HT1080 (cell line): ENCODE measurements at places on chromosomes 4 and X. TPM values are rescaled to one million over a fixed set of nuclear protein-coding genes. Genes with fewer than 3 reads are reported as not detected.

MTMR8 gene
- total RNA-seq: 0.57 and 1.2 TPM in 2 replicates

ATXN3L gene
- not detected in 2 replicates for total RNA-seq

HMGN5 gene
- 0.40 TPM in 1 of 2 replicates, not detected in the other for total RNA-seq

VCX3B gene
- total RNA-seq: 1.2 and 3.8 TPM in 2 replicates

JAKMIP1 gene
- 0.03 TPM in 1 of 2 replicates, not detected in the other for total RNA-seq

MEPE gene
- not detected in 2 replicates for total RNA-seq

MAGEA6 gene
- 208 and 228 TPM in 2 replicates for total RNA-seq

EPGN gene
- total RNA-seq: not detected in 2 replicates

PWWP3B gene
- 2.3 TPM in 2 replicates for total RNA-seq

- DNase-seq: no peak
These were observed 2.7 kb downstream of the PCDH10 start for GRCh38 chr4:133151691-133152329.

GRCh38 chrX:123698979-123699520 is 33.8 kb downstream of the THOC2 start:
- DNase-seq: no peak

GRCh38 chr4:76800902-76801301 is 97.0 kb downstream of the SOWAHB start:
- DNase-seq: no peak

DNA sequence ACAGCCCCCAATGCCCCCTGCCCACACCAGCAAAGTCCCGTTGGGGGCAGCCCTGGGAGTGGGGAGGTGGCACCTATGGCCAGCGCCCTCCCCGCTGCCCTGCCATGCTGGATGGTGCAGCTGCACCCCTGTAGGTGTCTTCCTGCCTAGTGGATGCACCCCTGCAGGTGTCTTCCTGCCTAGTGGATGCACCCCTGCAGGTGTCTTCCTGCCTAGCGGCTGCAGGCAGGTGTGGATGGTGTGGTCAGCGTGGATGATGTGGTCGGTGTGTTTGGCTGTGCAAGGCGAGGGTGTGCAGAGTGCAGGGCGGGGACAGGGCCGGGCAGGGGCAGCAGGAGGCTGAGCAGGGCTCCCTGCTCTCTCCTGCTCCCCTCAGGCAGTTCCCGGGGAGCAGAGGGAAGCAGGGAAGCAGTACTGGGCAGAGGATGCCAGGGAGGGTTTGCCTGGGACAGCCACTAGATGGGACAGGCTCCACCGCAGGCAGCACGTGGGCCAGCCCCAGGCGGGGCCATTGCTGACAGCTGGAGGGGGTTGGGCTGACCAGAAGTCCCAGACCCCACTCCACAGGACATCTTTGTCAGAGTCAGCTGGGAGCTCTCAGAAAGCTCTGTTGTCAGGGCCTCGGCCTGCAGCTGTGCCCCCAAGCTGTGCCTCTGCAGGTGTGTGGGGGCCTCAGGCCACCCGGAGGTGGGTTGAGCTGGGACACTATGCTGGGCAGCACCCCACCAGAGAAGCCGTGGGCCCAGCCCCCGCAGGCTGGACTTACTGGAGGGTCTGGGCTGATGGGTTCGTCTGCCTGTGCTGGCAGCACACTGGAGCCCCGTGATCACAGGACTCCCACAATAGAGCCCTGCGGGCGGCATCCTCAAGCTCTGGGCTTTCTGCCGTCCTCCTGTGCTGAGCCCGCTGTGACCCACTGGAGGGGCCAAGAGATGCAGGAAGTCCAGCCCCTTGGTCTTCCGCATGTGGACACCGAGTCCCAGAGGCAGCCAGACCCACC is 23.7 kb downstream of the DOK7 start:
- no peak for DNase-seq

GRCh38 chr4:107870916-107871786 is 46.4 kb downstream of the SGMS2 start:
- no peak for DNase-seq

DNA sequence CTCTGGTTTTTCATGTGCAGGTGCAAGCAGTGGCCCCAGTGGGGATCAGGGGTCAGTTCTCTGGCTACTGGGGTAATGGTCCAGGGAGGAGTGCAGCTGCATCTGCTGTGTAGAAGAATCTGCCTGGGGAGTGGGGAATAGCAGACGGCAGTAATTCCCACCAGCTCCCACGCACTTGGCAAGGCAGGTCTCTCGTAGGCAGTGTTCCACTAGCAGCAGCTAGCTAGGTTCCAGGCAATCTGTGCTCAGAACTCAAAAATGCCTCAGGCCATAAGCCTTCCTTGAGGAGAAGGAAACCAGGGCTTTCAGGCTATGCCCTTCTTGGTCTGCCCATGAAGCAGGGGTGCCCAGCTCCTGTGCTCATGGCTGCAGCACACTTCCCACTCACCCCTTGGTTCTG is 38.8 kb downstream of the DCLK2 start:
- no peak for DNase-seq

- peak; percentile 13 for DNase-seq
These were observed 285.6 kb downstream of the GPAT3 start for GRCh38 chr4:83821493-83821892.

- DNase-seq: peak; percentile 68
These were observed at the start of gene ZCCHC18 for GRCh38 chrX:104112326-104112951. Gene ZCCHC18 (plus strand): TSS chrX:104112523. CDS start chrX:104114112, 1,589 bp downstream.

DNA sequence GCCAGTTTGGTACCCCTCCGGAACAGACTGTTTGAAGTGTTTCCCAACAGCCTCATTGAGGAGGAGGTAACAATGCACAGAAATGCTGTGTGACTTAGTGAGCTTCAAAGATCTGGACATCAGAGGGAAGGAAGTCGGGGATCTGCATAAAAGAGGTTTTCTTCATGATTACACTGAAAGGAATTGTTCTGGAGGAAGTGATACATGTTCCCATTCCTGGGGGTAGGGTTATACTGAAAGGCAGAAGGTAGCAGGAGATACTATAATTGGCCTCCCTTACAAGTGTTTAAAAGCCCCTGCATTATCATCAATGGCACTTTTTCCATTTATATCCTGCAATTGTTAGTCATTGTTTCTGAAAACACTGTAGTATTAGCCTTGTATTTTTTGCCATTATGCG is 94.0 kb upstream of the DKK2 start:
- peak; percentile 37 for DNase-seq

DNA sequence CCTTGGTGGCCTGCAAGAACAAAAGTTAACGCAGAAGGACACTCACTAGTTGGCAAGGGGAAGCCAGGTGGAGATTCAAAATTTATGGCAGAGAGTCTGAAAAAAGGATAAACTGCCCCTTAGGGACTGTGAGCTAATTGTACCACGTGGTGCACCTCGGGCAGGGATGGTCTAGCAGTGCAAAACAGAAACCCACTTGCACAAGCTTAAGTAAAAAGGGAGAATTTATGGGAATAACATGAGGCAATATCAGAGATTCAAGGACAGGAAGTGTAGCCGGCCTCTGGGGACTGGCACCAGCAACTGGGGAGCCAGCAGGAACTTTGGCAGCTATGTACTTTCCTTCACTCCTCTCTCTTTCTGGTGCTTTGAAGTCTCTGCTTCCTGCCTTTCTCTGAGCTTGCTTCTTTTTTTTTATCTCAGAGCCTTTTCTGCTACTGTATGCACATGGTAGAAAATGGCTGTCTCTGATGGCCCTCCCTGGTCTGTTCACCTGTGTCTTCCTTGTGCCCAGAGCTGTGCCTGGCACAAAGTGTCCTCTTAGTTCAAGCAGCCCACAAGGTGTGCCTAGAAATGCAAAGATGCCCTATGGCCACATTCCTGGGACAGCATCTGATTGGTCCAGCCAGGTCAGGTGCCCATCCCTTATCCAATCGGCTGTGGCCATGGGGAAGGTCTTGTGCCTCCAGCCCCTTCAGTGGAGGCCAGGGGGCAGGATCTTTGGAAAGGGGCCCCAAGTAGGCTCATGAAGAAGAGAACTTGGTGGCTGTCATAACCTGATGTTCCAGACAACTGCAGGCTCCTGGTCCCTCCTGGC is 114.8 kb upstream of the ATP6AP2 start:
- DNase-seq: no peak

GRCh38 chr4:123480706-123481418 is 84.3 kb downstream of the SPRY1 start:
- DNase-seq: peak; percentile 88

DNA sequence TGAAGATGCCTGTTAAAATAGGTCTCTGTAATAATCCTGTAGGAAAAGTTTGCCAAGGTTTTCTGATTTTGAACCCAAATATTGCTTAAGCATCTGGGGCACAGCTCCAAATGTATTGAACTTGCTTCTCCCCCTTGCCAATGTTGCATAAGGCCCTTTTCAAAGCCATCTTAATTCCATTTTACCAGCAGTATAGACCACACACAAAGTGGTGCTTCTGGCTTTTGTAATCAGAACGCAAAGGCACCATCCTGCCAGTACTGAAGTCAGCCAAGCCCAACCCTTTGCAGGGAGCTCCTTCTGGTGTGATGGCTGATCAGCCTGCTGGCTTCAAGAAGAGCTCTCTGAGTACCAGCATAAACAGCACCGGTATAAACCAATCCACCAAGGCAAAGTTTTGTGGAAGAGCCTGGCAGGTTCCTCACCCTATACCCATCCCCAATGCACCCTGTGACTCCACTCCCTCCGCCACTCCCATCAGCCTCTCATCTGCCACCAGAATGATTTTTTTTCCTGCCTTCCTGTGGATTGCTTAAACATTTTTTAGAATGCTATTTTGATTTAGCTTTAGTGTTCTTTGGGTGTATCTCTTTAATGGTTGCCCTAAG is 39.2 kb upstream of the USP9X start:
- DNase-seq: no peak

DNA sequence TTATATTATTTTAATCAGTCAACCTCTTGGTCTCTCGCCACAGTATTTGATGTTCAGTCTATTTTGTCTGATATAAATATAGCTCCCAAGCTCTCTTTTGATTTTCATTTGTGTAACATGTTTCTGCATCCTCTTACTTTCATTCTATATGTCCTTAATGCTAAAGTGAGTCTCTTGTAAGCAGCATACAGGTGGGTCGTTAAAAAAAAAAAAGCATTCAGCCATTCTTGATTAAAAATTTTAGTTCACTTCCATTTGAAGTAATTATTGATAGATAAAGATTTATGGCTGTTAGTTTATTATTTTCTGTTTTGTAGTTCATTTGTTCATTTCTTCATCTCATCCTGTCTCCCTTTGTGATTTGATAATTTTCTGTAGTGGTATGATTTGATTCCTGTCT is 229.1 kb downstream of the GUCY2F start:
- no peak for DNase-seq

DNA sequence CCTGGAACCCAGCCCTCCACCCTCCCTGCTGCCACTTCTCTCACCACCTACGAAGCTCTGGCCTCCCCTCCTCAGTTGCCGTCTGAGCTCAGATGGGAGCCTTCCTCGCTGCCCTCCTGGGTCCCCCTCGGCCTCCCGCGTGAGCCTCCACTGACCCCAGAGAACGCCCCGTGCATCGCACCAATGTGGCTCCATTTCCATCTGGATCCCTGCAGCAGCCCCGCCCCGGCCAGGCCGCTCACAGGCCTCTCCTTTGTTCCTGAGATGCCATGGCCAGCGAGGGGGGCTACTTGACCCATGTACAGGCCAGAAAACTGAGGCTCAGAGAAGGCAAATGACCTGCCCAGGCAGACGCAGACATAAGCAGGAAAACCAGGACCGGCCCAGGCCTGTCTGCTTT is 242.4 kb upstream of the PSAPL1 start:
- no peak for DNase-seq

DNA sequence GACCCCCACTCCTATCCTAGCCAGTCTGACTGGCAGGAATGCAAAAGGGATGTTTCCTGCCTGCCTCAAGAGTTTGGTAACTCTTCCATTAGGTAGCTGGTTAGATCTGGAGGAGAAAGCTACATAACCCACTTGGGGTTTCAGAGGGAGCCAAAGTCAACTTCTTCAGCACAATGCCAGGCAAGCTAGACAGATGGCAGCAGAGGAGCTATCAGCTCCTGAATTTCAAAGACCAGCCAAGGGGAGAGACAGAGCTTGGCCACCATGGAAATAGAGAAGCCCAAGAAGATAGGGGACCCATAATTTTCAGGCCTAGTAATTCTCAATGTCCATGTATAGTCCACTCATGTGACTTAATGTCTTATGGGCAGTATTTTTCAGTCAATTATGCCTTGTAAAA is 56.4 kb downstream of the PGRMC1 start:
- DNase-seq: no peak

- no peak for DNase-seq
These were observed 187.5 kb upstream of the ANK2 start for GRCh38 chr4:112861691-112862674.

DNA sequence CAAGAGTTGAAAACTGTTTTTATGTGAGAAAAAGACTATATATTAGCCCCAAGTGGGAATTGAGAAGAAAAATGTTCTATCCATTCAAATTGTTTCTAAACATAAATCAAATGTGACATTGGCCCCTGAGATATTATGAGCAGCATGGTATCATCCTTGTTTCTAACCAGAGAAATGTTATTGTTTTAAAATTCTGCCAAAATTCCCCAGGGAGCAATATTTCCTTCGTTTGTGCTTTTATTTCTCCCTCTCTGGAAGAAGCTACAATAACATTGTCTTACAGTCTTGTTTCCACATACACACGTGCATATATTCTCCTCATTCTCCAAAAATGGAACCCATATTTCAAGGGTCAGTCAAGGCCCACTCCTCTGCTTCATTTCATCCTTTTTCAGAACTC is 46.7 kb downstream of the MAGEB17 start:
- no peak for DNase-seq

GRCh38 chrX:45775468-45775867 is 574.8 kb upstream of the DIPK2B start:
- DNase-seq: peak; percentile 77

GRCh38 chr4:7939377-7940108 is at the start of gene AFAP1:
Gene AFAP1 (minus strand): TSS chr4:7939861. CDS start chr4:7872078, 67,783 bp downstream.
- DNase-seq: peak; percentile 71

DNA sequence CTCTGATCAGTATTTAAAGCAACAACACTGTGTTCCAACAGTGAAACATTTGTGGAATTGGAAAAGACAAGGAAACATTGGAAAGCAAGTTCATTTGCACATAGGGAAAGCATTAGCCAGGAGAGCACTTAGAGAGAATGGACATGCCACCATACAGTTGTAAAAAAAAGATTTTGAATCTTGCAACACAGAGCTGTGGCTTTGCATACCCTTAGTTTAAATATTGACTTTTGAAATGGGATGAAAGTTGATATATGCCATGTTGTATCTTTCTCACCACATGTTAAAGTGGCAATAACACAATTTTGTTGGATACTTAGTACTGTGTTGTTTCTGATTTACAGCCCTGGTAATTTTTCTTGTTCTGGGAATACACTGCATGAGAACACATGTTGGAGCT is 208.1 kb downstream of the BMPR1B start:
- DNase-seq: no peak

DNA sequence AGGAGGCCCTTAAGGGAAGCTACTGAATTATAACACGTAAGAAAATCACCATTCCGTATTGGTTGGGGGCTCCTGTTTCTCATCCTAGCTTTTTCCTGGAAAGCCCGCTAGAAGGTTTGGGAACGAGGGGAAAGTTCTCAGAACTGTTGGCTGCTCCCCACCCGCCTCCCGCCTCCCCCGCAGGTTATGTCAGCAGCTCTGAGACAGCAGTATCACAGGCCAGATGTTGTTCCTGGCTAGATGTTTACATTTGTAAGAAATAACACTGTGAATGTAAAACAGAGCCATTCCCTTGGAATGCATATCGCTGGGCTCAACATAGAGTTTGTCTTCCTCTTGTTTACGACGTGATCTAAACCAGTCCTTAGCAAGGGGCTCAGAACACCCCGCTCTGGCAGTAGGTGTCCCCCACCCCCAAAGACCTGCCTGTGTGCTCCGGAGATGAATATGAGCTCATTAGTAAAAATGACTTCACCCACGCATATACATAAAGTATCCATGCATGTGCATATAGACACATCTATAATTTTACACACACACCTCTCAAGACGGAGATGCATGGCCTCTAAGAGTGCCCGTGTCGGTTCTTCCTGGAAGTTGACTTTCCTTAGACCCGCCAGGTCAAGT is 6.9 kb upstream of the MSANTD1 start:
- no peak for DNase-seq

- DNase-seq: no peak
These were observed 43.6 kb downstream of the TLR10 start for GRCh38 chr4:38738940-38739803.
